Erythroblast (primary cell): ENCODE measurements at places on chromosomes 11 and 22.

DNA sequence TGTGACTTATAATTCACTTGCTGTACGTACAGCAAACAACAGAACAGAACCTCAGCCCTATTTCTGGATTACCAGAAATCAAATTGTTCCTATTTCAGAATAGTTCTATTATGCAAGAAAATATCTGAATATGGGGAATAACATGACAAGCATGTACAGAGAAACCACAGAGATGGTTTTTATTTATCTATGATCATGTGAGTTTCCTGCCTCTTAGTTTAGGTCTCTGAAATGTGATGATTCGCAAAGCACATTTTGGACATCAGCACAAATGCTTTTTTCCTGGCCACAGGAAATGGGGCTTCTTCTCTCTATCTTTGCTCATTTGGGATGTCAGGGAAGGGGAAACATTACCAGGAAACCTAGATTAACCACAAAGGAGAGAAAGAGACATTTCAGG lies 266.7 kb upstream of the CTSC start:
- DNase-seq, result no peak

DNA sequence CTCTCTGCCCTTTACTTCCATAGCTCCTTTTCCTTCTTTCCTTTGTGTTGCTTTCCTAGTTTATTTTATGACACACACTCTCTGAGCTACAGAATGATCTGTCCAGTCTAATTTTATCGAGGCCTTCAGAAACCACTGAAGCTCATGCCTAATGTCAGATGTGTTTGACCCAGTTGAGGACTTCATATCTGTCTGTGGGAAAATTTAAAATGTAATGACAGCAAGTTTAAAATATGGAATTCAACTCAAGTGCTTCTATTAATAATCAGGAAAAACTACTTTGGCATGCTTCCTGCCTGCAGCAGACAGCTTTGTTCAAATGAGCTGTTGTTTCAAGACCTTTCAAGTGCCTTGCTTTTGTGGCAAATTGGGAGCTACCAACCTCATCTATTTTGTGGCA lies 261.8 kb upstream of the MTNR1B start:
- DNase-seq, result no peak

- DNase-seq, result no peak
Measured at GRCh38 chr11:56396047-56396446, 16.4 kb upstream of the OR5AL1 start.

- DNase-seq, result peak; percentile 43
Measured at GRCh38 chr11:77411137-77411707, 62.7 kb downstream of the PAK1 start.

GRCh38 chr11:100925935-100926334 lies 203.7 kb downstream of the PGR start:
- DNase-seq, result no peak

DNA sequence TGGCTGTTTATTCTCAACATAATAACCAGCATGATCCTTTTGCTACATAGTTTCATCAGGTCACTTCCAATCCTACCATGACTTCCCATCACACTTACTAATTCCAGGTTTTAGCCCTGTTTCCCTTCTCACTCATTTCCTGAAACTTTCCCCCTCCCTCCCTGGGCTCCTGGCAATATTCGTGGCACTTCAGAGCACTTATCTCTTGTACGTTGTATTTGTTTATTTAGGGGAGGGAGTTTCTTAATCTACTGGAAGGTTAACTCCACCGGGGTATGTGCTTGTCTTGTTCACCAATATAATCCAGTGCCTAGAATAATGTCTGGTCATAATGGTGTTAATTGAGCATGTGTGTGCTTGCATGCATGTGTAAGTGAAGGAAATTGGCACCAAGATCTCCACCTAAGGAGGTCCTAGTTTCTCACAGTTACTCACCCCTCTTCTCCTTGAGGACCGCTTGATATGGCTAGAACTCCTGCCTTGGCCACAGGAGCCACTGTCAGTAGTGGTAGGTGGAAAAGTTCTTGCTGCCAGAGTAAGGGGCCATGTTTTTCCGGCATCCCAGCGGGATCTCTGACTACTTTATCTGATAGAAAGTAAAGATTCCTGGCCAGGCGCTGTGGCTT lies 11.7 kb downstream of the EIF3L start:
- DNase-seq, result no peak

GRCh38 chr22:22425356-22425755 lies 83.2 kb downstream of the ZNF280B start:
- no peak for DNase-seq

- no peak for DNase-seq
Measured at GRCh38 chr11:14232652-14233051, 126.3 kb downstream of the RRAS2 start.

- peak; percentile 92 for DNase-seq
Measured at GRCh38 chr11:59706518-59707285, 6.9 kb downstream of the OR10V1 start.

- no peak for DNase-seq
Measured at GRCh38 chr11:11629368-11629767, 7.6 kb upstream of the GALNT18 start.

DNA sequence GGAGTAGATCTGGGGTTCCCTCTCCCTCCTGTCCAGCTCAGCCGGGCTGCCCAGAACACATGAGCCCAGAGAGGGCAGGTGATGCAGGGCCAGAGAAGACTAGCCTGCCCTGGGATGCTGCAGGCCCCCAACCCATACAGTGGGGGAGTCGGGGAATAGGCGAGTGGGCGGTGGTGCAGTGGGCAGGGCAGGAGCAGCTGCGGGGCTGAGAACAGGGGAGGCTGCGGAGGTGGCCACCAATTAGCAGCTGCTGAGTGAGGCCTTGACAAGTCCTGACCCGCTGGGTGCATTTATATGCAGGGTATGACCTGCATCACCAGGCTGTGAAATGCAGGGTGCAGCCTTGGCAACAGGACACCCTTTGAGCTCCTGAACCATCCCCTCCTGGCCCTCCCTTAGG lies 43.1 kb downstream of the NFAM1 start:
- DNase-seq, result no peak

- no peak for DNase-seq
Measured at GRCh38 chr11:134543645-134544044, 131.6 kb upstream of the B3GAT1 start.

- no peak for DNase-seq
Measured at GRCh38 chr22:25122136-25122764, 77.4 kb upstream of the CRYBB3 start.

GRCh38 chr11:62999649-63000048 lies 14.9 kb upstream of the SLC22A6 start:
- DNase-seq, result no peak

- DNase-seq, result no peak
Measured at GRCh38 chr22:27526901-27527300, 274.7 kb downstream of the MN1 start.

DNA sequence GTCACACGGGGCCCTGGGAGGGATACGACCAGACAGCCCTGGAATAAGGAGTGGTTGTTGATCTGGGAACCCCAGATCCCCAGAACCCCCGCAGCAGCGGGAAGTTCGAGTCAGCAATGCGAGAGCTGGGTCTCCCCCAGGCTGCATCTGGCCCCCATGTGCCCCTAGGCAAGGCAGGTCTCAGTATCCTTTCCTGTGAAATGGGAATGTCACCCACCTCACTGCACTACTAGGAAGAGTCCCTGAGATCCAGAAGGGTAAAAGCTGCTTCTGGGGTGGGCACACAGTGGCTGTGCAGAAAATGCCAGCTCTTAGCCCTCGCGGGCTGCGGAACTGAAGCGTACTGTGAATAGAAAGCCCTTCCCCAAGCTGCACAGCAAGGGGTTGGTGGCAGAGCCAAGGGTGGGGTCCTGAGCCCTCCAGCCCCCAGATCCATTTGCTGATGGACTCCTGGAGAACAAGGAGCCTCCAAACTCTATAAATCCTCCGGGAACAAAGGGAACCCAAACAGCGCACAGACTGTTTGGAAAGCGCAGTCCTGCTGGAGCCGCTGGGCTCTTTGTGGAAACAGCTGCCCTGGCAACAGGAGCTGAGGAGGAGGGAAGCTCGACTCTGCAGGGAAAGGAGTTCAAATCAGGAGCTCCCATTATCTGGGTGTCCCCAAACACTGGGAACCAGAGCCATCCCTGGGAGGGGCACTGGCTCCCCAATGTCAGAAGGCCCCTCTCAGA lies 68.2 kb upstream of the SHISAL1 start:
- DNase-seq, result no peak

DNA sequence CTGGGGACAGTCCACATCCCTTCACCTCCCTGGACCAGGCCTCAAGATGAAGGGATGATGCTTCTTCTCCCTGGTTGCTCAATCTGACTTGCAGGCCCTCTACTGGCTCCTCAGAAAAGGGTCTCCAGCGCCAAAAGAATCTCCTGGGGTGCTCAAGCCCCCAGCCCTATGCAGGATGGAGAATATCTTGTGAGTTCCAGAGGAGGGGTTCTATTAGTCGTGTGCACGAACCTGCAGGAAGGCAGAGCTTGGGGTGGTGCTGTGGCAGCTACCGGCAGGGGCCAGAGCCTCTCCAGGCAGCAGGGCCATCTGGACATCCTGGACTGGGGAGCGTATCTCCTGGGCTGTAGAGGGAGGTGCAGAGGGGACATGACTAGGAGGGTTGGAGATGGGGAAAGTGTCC lies 1339.5 kb downstream of the BRD1 start:
- DNase-seq, result no peak

GRCh38 chr22:45083659-45084305 lies 74.0 kb upstream of the PHF21B start:
- DNase-seq, result no peak

- DNase-seq, result no peak
Measured at GRCh38 chr11:125124618-125124992, 13.2 kb upstream of the TMEM218 start.

- DNase-seq, result peak; percentile 43
Measured at GRCh38 chr22:19644314-19645223, 69.7 kb upstream of the SEPTIN5 start.

GRCh38 chr11:125603207-125603606 lies 10.6 kb downstream of the STT3A start:
- no peak for DNase-seq

DNA sequence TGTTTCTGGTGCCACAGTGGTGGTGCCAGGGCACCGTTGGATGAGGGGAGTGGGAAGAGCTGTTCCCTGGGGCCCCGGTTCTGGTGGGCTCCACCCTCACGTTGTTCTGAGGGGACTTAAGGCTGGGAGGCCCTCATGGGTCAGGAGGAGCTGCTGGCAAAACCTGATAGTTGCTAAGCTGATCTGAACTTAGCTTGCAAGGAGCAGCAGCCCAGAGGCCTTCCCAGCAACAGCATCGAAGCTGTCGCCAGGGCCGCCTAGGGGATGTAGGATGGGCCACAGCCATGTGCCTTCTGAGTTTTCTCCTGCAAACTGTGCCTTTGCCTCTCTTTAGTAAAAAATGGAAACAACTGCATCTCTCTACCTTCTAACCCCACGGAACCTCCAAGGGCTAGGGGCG lies 240.2 kb downstream of the TBC1D22A start:
- DNase-seq, result no peak
